ELF-1 (cell line): ENCODE measurements at places on chromosomes 5 and 9.

- no peak for DNase-seq
Observed at GRCh38 chr9:93644397-93645088, 68.2 kb downstream of the PHF2 start.

DNA sequence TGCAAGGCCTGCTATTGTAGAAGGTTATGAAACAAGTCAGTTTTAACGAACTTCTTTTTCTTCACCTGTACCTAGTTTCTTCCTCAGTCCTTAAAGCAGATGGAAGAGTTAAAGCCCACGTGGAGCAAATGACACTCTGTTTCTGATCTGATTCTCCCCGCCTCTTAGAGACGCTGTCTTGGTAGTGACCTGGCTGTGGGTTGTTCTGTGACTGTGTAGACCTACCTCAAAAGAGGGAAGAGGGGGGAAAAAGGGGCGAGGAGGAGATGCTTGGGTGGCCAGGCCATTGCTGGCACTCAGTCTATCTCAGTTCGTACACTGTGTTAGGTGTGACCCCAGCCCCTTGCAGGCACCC lies 610 bp downstream of the GFRA3 start:
- DNase-seq, result no peak

DNA sequence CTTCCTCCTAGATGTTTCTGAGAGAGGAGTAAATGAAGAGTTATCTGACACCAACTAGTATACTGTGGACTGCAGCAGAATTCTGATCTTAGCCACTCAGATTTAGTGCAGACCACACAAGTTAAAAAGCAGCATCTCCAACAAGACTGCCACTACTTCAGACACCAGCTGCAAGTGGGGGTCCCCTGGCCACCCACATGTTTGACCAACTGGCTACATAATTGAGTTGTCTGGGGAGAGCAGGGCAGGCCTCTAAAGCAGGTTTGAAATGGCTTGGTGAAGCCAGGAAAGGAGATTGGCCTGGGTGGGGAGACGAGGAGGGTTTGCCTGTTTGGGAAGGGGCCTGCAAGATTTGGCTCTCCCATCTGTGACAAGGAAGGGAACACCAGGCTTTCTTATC lies 40.5 kb upstream of the FAM81B start:
- no peak for DNase-seq

- DNase-seq, result no peak
Observed at GRCh38 chr5:61771808-61772207, 439.8 kb downstream of the ZSWIM6 start.

GRCh38 chr5:176415240-176415951 lies 943 bp downstream of the CLTB start:
- peak; percentile 90 for DNase-seq

DNA sequence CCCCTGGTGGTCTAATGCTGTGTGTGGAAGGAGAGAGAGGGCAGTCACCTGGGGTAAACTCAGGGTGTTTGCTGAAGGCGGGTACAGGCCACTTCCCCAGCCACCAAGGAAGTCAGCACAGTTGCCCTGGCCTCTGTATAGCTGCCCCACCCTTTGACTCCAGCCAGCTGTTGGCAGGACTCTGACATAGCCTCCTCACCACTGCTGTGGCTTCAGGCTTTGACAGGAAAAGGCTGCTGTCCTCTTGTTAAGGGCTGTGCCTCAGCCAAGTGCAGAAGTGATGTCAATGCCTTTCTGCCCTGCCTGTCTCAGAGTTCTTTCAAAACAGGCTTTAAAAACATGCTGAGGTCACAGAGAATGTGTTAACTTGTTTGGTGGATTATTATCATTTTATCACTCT lies 487.2 kb upstream of the KLF4 start:
- DNase-seq, result no peak

DNA sequence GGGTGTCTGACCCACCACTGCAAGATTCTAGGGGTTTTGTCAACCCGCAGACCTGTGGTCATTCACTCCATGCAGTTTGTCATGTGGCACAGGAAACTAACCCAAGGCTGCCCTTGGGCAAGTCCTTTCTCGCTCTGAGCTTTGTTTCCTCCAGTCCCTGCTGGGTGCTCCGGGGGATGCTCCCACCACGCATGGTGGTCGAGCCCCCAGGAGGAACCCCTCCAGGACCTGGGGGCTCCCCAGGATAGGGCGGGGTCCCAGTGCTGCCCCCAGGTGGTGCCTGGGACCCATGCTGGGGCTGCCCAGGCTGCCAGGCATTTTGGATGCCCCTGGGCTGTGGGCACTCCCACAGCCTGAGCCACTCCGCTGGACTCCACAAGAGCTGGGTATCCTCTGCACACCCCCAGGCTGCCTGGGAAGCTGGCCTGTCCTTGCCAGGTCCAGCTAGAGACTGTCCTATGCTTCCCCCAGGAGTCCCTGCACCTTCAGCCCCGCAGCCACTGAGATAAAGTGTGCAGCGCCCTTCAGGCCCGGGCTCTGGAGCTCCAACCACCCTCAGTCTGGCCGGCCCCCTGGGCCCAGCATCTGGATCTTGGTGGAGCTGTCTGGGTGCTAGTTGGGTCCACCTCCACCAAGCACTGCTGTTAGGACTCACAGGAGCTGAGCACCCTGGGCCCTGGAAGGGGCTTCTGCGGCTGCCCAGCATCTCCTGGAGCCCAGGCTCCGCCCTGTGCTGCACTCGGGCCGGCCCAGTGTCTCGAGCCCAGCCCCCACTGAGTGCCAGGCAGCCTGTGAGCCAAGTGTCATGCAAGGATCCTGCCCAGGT lies 104.3 kb downstream of the PHF2 start:
- peak; percentile 1 for DNase-seq

GRCh38 chr5:112397690-112398089 lies 21.4 kb downstream of the EPB41L4A start:
- no peak for DNase-seq

GRCh38 chr5:98742396-98743073 lies 30.9 kb upstream of the RGMB start:
- DNase-seq, result peak; percentile 64

GRCh38 chr5:35443803-35444595 lies 173.7 kb upstream of the SPEF2 start:
- peak; percentile 5 for DNase-seq

DNA sequence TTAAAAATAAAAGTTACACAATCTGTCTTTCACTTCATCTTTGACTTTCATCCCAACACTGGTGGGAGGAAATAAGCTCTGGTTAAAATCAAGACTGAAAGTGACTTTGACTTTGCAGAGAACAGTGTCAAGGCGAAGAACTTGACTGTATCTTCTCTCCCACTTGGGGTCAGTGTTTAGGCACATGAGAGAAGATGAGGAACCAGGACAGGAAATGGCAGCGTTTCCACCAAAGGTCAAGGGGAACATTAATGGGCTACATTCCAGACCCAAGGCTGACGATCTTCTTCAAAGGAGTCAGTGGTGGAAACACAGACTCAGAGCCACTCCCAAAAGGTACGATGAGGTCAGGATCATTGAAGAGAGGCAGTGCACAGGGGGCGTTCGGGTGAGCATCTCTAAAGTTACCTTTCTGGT lies 409.5 kb downstream of the ARHGEF28 start:
- peak; percentile 54 for DNase-seq

DNA sequence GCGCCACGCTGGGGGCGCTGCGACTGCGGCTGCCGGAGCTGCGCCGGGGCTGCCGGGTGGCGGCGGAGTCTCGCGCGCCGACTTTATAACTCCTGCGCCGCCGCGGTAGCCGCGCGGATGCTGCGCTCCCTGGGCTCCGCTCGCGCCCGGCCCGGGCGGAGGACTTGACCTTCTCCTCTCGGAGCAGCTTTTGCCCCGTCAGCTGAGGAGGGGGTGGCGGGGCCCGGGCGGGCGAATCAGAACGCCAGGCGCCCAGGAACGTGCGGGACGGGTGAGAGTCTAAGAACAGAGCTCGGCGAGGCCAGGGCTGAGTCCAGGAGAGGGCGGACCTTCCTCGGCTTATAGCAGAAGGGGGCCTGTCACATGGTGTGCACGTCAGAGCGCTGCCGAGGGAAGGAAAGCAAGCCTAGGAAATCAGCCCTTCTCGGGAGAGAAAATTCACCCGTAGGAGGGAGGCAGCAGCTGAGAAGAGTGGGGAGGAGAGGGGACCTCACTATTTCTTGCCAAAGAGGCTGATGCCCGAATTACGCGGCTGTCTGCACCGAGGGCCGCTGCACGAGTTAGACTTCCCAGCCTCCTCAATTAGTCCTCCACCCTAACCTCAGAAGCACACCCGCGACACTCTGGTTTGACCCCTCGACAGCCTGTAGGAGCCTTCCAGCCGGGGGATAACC lies at the start of gene FOXD1:
TSS of gene FOXD1 (minus strand) at position 315 of the 674 bp plus-strand sequence. CDS start 415 bp downstream, outside the sequence.
- DNase-seq, result peak; percentile 90

- DNase-seq, result no peak
Observed at GRCh38 chr9:2676466-2676865, 40.8 kb upstream of the KCNV2 start.

DNA sequence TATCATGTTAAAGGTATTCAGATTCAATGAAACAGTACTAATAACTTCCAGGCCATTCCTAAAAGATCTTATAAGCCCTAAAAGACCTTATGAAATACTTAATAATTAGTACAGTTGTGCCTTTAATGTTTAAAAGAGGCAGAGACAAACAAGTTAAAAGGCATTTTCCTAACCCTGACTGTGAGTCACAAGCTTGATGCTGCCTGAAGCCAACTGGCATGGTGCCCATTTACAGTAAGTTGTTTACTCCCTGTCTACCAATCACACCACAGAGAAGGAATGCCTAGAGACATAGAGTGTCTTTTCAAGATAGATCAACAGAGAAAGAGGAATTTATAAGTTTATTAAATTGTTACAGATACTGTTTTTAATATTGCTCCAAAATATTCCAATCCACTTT lies 47.8 kb downstream of the NR3C1 start:
- DNase-seq, result no peak

DNA sequence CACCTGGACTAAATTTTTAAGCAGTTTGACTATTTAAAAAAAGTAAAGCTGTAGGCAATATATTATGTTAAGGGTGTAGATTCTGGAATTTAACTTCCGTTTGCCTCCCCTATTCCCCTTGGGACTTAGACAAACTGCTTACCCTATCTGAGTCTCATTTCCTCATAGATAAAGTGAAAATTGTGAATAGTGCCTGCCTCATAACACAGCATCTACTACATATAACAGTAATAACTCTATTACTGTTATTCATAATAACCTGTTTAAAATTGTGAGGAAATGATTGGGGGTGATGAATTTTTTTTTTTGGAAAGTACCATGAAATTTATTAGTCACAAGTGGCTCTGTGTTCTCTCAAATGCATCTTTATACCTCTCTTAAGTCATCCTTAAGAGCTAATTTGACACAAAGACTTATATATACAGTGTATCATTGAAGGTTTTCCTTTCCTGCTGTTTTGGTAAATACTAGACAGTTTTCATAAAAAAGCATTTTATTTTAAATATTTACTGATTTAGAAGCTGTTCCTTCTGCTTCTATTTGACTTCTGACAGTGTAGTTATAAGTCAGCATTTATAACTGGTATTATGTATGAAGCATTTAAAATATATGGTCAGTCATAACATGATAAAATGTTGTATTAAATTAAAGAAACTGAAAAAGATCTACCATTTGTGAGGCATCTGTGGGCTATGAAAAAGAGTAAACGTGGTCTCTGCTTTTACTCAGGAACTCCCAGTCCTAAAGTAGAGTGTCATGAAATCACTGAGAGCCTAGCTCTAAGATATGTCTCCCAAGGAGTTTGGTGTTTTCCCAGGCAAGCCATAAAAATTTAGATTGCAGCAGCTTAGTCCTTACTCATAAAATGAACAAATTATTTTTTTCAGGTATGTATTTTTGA lies 46.4 kb downstream of the MCCC2 start:
- DNase-seq, result no peak

- no peak for DNase-seq
Observed at GRCh38 chr5:169339869-169340268, 38.9 kb upstream of the SLIT3 start.
